ENCODE measurements at places on chromosomes 7 and 10.

DNA sequence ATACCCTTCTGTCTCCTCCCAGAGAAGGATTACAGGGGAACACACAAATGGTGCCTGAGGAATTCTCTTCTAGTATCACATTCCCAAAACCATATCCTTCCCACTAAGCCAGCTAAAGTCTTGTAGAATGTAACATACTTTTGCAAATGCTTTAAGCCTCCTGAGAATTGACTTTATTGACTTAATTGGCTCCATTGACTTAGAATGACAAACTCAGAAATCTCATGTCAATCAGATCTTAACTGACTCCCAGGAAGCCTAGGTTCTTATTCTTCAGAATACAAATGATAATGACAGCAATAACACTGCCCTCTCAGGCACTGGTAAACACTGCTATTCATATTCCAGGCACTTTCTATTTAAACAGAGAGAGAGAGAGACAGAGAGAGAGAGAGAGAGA, 356.9 kb upstream of the PRKCQ start:
- no peak for DNase-seq

- DNase-seq: no peak
These were observed 1.5 kb downstream of the CRPPA start for GRCh38 chr7:16419859-16420258.

- DNase-seq: no peak
These were observed 238.3 kb upstream of the NFE2L3 start for GRCh38 chr7:25913598-25914224.

DNA sequence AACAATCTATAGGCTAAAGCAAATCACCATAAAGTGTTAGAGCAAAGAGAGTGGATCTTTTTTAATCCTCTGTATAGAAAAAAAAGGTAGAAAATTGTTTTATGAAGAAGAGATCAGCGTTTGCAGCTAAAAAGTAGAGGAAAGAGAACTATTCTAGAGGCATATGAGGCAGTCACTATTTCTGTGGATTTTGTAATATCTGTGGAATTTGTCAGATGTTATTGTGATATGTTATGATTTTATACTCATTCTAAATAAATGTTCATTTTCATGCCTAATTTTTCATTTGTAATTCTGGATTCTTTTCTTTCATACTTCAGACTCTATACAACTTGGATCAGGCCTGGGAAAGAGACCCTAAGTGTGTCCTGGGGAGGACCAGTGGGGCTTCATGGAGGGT, 295.0 kb upstream of the LYZL1 start:
- no peak for DNase-seq

- DNase-seq: no peak
These were observed 8.9 kb downstream of the FBXL13 start for GRCh38 chr7:103065667-103066066.

DNA sequence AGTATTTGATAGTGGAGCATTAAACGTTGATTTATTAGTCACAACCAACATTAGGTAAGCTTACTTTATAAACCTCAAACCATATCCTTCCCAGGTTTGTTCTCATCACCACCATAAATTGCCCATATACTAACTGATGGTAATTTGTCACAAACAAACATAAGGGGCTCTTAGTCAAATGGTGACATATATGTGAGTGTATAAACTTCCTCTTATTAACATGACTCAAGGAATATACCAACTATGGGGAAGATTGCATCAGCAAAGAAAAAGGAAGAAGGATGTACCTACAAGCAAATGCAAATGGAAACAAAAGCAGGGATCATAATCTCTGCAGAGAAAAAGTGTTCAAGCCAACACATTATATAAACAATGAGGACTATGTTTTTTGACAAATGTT, 418.2 kb upstream of the AKR1E2 start:
- DNase-seq: no peak

Data from thoracic aorta (tissue), 2 donors.